ENCODE measurements at places on chromosomes 4 and X.

GRCh38 chr4:117796677-117797076, 237.6 kb upstream of the NDST3 start:
- no peak for DNase-seq

DNA sequence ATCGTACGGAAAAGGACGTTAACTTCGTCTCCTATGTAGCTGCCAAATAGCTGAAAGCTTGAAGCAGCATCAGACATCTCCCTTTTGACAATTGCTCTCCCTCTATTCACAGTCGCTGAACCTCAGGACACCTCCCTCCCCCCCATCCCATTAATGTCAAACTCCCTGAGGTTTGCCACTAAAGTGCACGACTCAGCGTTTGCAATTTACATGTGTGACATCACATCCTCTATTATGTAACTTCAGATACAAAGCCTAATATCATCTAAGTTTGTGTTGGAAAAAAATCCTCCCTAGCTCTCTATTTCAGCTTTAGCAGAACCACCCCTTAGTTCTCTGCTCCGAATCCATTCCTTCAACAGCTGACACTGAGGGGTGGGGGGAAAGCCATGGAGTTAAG, 5.5 kb upstream of the NR3C2 start:
- DNase-seq = no peak

DNA sequence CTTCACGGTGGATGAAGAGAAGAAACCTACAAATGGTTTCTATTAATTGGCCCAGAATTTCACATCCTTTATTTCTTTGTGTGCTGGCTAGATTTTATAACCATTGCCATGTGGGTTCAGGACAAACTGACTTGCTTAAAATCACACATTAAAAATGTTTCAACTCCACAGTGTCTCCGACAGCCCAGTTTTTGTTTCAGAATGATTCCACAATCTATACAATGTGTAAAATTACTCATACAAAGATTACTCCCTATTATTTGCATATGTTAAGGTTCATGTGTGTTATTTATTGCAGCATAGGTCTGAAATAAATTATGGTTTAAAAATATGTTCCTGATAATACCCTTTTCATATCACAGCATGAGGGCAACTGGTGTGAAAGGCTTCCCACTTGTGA, 20.6 kb downstream of the DCHS2 start:
- DNase-seq = no peak

DNA sequence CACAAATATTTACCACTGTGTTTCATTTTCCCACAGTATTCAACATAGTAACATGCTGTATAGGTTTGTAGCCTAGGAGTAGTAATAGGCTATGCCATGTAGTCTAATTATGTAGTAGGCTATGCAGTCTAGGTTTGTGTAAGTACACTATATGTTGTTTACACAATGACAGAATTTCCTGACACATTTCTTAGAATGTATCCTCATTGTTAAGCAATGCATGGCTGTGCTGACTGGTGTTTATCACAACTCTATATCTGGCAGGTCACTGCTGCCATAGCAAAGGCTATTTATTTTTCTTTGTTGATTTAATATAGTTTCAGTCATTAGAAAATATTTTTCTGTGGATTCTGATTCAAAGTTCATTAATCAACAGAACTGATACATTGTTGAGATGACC, 108.3 kb upstream of the TEX13A start:
- DNase-seq = no peak

GRCh38 chr4:151049430-151049884, 34.4 kb upstream of the LRBA start:
- DNase-seq = no peak
